ENCODE measurements at places on chromosomes 3 and 15.

- DNase-seq, result no peak
Observed at GRCh38 chr3:39519103-39519502, 51.6 kb downstream of the MOBP start.

DNA sequence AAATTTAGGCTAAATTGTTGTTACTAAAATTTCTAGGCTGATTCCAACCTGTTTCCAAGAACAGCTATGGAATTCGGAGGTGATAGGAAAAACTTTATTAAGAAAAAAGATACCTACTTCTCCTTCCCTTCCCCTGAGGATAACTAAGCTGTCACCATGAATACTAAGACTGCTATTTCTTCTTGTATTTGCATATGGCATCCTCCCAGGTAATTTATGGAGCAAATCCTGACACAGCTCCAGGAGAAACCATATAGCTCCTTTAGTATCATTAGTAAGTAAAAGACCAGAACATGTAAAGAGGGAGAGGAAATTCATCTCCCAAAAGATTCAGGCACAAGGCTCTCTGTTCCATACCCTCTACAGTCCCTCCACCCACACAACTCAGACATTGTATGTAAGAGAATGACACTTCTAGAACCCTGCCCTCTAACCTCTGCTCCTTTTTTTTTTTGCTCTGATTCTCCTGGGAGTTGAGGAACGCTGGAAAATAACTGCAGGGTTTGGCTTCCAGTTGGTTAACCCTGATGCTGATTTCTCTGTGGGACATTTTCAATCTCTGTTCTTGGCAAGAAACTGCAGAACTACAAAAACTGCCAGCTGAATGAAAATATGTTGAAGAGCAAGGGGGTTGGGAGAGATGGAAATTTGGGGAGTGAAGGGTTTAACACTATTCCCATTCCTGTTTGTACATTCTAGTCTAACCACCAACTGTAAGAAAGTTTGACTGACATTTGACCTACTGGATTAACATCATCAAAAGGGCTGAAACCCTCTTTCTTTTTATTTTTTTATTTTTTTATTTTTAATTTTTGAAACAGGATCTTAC lies 14.2 kb upstream of the MAGI1 start:
- DNase-seq, result no peak

GRCh38 chr3:9507586-9508578 lies 45.7 kb downstream of the LHFPL4 start:
- no peak for DNase-seq

DNA sequence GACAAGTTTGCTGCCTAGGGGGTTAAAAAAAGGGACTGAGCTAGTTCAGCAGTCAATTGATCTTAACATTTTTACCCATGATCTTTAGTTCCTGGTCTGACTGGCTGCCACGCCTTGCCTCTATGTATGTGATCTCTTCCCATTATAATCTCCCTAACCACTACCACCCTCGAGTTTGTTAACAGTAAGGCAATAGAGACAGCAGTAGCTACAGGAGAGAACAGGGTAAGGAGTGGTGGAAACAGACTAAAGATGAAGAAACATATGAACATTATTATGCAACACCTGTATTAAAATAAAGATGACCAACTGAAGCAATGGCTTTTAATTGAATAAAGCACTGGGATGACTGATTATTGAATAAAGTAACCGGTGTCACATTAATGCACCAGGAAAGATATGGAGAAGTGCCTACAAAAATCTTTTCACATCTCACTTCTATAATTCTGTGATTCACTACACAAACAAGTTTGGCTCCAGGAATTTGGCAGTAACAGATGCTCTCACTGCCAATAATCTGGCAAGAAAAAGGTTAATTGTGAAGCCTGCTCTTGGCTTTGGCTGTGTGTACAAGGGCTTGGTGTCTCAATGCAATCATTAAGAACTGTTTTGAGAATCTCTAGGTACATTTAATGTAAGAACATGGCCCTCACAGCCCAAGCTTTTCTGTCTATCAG lies 95.7 kb downstream of the HHLA2 start:
- no peak for DNase-seq

- no peak for DNase-seq
Observed at GRCh38 chr3:49924683-49925082, 4.9 kb downstream of the MON1A start.

GRCh38 chr15:58605931-58606530 lies 143.5 kb downstream of the ADAM10 start:
- DNase-seq, result no peak
